ENCODE measurements at places on chromosomes 1 and 21.
A peak's percentile ranks its signal among the peaks of the same experiment; 100 is the strongest.

DNA sequence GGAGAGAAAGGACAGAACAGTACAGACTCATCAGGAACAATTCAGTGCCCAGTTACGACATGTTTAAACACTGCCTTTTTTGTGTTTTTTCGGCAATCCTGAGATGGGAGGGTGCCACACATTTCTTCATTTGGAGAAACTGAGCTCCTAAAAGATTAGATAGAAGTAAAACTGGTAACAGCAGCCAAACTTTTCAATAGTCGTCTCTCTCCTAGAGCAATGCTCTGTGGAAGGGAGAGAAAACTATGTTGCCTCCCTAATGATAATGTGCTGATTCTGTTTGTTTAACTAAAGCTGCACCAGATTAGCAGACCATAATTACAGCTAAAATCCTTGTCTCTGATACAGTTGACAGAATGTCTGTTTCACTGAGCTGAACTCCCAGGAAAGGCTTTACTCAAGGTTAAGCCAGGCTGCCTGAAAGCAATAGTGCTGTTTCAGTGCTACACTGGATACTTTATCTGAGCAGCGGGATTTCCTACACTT, 76.2 kb upstream of the CXADR start:
- DNase-seq, result no peak

GRCh38 chr1:42423681-42424080, 32.1 kb downstream of the ZMYND12 start:
- DNase-seq, result no peak

DNA sequence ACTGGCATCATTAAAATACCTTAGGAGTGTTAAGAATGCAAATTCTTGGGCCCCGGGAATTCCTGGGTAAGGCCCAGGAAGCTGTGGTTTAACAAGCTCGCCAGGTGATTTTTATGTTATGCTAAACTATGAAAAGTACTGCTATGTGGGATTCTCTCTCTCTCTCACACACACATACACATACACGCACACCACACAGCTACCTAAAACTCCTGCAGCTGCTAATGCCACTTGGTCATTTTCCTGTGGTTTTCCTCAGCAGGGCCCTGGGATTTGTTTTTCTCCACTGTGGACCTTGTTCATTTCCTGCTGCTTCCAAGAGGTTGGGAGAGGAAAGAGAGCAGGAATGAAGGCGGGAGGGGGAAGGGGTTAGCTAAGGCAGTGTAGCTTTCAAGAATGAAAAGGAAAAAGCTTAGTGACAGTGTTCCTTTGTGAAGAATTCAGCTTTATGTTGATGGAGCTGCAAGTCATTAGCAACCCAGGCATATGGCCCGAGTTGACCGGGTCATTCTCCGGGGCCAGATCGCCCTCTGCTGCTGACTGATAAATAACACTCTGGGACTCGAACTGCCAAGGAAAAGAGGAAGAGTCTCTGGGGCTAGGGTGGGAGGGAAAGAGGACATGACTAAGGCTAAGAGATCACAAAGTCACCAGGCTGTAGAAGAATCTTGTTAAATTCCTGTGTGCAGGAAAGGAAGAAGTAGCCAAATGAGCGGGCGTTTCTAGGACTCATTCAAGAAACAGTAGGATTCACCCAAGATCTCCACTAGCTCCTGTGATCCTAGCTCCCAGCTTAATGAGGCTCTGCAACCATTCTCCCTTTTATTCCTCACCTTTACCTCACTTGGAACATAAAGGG, 30.5 kb upstream of the LRIG2 start:
- DNase-seq, result peak; percentile 90

DNA sequence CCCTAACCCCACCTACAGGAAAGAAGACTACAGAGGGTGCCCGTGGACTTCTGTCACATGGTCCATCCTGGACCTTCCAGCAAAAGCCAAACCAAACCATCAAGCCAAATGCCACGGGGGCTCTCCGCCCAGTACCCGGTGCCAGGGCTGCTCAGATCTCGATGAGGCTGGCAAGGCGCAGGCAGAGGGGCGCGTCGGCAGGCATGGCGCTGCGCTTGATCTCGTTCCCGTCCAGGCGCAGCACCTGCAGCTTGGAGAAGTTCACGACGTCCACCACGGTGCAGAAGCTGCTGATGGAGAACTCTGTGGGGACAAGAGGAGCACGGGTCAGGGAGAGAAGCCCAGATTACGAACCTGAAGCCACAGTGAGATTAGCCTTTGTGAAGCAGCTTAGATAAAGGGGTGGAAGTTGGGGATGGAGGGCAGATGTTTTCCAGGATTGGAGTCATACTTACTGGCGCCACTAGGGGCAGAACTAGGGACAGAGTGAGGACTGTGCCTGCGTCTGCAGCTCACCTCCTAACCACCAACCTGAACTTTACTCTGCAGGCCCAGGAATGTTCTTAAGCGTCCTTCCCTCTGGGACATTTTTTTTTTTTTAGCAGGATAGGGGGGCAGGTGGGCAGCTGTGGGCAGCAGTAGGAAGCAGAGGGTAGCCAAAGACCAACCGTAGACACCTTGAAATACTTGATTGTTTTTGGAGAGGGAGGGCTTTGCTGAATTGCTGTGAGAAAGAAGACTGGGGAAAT, 8.6 kb downstream of the FMOD start:
- DNase-seq, result peak; percentile 65

DNA sequence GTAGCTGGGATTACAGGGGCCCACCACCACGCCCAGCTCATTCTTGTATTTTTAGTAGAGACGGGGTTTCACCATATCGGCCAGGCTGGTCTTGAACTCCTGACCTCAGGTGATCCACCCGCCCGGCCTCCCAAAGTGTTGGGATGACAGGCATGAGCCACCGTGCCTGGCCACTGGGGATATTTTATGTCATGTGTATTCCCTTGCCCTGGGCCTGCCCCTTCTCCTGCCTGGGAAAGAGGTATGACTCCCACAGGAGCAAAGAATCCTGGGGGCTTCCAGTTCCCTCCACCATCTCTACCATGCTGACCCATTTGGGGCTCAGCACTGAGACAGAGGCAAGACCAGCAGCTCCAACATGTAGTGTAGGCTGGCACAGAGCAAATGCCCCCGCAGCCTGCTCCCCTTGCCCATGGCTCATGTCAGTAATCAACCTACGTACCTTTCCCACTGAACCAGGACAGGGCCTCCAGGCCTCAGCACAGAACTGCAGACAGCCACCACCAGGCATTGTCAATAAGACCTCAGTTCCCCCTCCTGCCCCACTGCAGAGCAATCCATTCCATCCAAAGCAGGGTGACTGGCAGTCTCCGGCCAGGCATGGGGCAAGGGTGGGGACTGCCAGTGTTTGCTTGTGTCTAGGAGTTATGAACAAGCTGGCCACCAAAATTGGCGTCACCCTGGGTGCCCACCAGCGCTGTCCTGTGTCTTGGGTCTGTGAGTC, 35.2 kb downstream of the BMP8A start:
- DNase-seq, result no peak

- DNase-seq, result peak; percentile 52
These were observed at the start of gene TCEA3 for GRCh38 chr1:23424293-23425192. TSS of gene TCEA3 (minus strand) at chr1:23424748. CDS start at chr1:23424633, 115 bp downstream.

- peak; percentile 90 for DNase-seq
These were observed 7.0 kb downstream of the PTCH2 start for GRCh38 chr1:44835738-44836675.

DNA sequence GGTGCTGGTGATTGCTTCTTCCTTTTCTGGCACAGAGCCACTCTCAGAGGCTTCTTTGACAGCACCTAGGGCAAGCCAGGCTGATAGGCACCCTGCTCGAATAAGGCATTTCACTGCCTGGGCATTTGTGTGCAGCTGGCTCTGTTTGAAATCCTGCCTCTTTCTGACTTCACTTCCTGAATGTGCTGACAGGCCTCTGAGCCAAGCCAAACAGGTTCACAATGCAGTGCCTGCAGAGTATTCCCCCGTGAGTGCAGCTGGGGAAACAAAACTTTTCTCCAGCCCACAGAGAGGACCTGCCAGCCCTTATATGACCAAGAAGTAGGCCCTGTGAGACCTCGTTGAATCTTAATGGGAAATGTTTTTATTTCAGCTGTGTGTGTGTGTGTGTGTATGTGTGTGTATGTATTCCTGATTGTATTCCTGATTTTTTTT, 10.4 kb downstream of the JUN start:
- DNase-seq, result peak; percentile 88

DNA sequence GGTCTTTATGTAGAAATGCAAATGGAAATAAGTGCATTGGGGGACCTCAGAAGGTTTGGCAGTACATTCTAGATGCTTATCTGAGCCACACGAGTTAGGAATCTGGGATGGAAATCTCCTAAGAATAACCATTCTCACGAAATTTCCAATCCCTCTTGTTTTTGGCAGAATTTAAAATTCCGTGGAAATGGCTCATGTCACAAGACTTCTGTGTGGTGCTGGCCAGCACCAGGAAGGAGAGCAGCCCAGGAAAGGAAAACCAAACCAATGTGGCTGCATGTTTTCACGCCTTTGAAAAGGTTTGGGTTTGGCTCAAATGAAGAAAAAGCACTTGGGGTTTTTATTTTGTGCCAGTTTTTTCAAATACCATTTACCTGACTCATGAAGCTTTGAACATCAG, 80.1 kb upstream of the KCNK2 start:
- DNase-seq, result peak; percentile 98

DNA sequence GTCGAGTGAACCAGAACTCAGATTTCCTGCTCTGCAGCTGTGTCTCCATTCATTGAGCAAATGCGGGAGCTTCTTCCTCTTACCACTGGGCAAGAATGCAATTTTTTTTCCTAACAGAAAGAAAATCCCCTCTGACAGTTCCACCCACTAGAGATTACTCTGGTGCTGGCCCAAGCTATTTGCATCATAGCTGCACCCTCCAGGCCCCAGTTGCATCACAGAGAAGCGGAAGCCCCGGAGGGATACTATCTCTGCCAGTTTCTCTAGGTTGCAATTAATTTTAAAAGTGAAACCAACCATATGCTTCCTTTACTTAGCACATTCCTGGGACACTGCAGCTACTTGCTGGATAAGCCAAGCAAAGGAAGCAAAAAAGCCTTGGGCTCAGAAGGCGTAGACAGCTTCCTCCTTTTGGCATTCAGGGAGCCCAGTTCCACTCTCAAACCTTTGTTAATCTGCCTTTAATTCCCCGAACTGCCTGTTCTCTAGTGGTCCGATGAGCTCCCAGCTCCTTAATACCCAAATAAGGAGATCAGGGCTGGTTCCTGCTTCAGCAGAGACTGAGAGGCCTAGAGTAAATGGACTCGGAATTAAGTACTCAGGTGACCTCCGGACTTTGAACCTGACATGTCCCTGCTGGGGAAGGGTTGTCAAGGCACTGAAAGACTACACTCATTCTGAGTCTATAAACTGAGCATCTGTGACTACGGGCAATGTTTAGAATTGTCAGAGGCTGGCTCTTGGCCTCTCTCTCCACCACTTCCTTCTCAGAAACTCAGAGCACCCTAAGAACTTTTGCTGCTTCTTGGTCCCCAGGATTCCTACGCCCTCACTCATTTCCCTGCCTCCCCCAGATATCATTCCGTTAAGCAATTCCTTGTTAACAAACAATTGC, 72.5 kb upstream of the TNFSF18 start:
- peak; percentile 70 for DNase-seq

GRCh38 chr1:8239306-8240023, 78.4 kb upstream of the SLC45A1 start:
- DNase-seq, result peak; percentile 69

GRCh38 chr1:75132812-75133619, 1.2 kb upstream of the LHX8 start:
- DNase-seq, result peak; percentile 14

GRCh38 chr1:234715252-234716014, 105.5 kb upstream of the IRF2BP2 start:
- no peak for DNase-seq

GRCh38 chr1:152244576-152245273, 20.7 kb upstream of the HRNR start:
- no peak for DNase-seq

DNA sequence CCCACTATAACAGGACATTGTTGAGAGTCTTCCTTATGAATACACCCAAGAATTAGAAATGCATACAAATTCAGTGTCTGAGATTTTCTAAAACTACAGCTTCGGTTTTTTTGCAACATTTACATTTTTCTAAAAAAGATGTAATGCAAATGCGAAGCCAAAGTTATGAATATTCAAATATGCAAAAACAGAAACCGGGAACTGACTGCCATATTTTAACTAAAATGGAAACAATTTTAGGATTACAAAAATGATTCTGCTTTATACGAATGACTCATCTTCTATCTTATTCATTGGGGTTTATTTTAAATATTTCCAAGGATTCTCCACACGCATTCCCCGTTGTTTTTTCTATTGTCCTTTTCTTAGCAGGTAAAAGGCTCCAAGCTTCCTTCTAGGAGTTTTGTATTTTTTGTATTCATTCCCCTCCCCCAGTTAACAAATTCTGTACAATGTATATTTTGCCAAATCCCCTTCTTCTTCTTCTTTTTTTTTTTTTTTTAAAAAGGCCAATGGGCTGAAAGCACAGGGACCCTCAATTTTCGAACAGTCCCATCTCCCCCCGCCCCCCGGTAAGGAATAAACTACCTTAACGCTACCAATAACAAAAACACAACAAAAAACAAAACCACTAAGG, 1.0 kb downstream of the ARPC5 start:
- DNase-seq, result no peak

- DNase-seq, result no peak
These were observed 25.5 kb upstream of the ZC3H12A start for GRCh38 chr1:37448691-37449417.

DNA sequence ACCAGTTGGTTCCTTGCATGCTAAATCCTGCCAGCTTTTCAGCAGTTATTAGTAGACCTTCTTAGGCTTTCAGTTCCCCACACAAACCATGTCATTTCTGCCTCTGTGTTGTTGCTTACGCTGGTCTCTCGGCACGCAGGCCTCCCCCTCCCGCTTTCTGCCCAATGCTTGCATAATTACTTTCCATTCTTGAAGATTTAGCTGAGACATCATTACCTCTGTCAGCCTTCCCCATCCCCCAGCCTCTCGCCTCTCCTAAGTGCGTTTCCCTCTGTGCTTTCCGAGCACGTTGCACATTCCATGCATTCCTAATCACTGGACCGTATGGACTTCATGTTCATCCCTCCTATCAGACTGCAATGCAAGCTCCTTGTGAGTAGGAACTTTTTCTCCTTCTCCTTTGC, 26.8 kb downstream of the TSHB start:
- DNase-seq, result peak; percentile 89

DNA sequence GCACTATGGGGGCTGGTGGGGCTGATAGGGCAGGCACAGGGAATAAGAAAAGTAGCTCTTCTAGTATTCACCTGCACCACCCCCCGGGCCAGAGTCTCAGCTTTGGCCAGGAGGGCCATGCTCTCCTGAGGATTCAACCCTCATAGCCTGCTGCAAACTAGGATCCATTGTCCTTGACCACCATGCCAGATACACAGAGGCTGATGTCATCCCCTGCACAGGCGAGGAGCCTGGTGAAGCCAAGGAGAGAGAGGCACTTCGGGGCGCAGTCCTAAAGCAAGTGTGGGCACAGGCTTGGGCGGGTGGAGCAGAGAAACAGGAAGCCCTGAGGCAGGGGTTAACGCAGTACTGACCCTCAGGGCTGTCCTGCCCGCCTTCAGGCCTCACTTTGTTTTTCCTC, 29.5 kb downstream of the TMEM53 start:
- DNase-seq, result no peak
